ENCODE measurements at places on chromosomes 1 and 21. TPM values are rescaled to one million over a fixed set of nuclear protein-coding genes. Genes with fewer than 3 reads are reported as not detected.

PAQR7 gene
- 37.0 TPM for total RNA-seq

CIART gene
- total RNA-seq: 6.1 TPM

CD1C gene
- not detected for total RNA-seq

IL20 gene
- total RNA-seq: not detected

GPR161 gene
- 11.8 TPM for total RNA-seq

NPL gene
- 2.7 TPM for total RNA-seq

All from airway epithelial cell (primary cell).